Activated CD8-positive, alpha-beta memory T cell treated with anti-CD3 and anti-CD28 coated beads for 48 hours (primary cell): ENCODE measurements at places on chromosomes 16 and 17.

- DNase-seq = no peak
Measured at GRCh38 chr17:29650396-29650795, 27.7 kb upstream of the CORO6 start.

DNA sequence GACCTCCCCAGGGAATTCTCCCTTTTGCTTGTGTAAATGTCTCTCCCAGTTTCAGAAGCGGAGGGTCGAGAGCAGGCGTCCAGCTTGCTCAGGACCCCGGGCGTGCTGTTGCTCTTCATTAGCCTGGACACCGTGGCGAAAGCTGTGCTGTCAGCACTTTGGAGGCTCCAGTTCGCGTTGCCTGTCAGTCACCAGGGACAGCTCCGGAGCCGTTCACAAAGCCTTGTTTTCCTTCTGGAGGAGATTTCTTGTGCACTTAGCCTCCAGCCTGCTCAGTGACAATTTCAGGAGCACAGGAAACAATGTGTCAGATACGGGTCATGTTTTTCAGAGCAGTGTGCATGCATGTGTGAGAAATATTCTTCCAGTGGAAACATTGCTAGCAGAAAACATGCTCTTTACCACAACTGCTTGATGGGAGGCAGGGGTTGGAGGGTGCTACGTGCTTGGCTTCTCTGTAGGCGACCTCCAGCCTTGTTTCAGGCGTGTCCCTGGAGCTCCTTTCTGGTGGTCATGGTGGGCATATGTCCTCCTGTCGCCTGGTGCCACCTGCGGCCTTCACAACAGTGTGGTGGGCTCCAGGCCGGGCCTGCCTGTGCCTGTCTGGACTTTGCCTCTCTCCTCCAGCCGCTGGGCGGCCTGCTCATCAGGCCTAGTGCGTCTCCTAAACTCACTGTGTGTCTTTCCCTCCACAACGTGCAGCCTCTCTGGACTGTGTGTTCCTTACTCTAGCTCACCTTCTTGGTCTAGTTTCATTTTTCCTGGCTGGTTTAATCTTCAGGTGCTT lies 29.0 kb downstream of the ZNF750 start:
- DNase-seq = no peak

DNA sequence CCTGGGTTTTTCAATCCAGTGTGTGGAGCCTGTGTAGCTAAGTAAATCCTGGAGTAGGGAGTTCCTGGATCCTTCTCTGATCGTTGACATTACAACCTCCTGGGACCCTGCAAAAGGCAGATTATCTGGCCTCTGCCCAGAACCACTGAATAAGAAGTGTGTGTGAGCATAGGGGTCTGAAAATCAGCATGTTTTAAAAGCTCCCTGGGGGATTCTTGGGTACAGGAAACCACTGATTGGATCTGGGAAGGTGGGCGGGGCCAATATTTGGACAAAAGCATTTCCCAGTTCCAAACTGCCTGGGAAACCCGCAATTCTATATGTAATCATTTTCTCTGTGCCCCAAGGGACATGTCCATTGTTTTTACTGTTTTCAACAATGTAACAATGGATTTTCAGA lies 27.2 kb upstream of the BEAN1 start:
- DNase-seq = no peak

DNA sequence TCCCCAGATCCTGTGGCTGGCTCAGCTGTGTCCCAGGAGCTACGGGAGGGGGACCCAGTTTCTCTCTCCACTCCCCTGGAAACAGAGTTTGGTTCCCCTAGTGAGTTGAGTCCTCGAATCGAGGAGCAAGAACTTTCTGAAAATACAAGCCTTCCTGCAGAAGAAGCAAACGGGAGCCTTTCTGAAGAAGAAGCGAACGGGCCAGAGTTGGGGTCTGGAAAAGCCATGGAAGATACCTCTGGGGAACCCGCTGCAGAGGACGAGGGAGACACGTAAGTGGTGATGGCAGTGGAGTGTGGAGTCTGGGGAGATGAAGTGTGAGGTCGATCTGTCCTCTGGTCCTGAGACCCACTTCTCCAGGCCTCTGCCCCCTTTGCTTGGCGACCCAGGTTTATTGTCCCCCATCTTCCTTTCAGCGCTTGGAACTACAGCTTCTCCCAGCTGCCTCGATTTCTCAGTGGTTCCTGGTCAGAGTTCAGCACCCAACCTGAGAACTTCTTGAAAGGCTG lies 585 bp downstream of the WRAP53 start:
- no peak for DNase-seq

GRCh38 chr17:60510031-60510430 lies 16.0 kb downstream of the APPBP2 start:
- no peak for DNase-seq

DNA sequence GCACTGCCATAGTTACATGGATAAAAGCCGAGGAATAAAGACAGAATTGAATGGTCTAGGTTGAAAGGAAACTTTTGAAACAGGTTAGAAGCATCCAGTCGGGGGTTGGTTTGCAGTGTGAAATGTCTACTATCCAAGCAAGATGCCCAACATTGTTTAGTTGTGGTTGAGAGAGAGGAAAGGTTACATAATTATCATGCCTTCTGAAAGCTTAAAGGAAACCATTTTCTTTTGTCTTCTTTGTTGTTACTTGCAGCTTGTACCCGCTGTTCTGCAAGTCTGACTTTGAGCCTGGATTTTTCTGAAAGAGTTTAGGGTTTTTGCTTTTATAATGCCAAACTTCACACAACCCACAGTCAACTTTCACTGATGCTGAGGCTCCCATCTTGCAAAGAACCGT lies 167.9 kb downstream of the AXIN2 start:
- no peak for DNase-seq

DNA sequence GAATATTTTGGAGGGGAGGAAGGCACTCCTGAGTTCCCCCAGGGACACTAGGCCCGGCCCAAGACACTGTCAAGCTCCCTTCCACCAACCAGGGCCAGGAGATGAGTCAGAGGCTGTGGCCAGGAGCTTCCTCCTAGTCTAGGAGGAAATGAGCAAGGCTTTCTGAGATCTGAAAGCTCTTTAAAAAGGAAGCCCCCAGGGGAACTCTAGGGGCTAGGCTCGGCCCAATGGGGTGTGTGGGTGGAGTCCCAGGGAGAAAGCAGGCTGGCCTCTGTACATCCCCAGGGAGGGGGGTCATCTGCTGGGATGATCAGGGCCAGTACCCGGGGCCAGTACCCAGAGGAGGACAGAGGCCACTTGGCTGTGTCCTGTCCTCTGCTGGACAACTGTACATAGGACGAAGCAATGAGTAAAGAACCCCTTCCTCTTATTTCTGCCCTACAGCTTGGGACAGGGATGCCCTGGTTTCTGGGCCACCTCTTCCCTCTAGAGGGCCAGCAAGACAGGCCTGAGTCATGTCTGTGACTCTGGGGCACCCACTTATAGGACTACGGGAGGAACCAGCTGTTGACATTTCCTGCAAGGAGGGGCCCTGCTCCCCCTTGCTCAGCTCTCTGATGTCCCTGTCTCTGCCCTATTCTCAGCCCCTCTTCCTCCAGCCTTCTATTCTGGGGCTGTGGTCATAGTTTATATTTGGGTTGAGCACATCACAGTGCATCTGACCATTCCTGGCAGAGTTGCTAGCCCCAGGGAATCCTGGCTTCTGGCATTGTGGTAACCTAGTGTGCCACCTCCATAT lies 2.7 kb downstream of the FHOD1 start:
- DNase-seq = peak; percentile 44

DNA sequence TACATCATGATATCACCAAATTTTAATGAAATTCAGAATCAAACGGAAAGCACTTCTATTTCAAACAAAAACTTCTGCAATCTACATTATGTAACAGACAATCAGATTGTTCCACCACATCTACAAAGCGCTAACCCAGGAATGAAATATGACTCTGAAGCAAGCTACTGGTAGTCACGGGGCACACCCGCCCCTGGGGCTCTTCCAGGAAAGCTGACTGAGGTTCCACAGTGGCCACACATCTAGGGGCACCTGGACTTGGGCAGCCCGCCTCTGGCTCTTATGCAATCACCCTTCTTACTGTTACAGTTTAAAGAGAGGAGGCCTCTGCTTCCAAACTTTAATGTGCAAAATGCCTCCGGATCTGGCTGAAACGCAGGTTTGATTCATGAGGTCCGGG lies 27.5 kb downstream of the ZCCHC14 start:
- DNase-seq = no peak

DNA sequence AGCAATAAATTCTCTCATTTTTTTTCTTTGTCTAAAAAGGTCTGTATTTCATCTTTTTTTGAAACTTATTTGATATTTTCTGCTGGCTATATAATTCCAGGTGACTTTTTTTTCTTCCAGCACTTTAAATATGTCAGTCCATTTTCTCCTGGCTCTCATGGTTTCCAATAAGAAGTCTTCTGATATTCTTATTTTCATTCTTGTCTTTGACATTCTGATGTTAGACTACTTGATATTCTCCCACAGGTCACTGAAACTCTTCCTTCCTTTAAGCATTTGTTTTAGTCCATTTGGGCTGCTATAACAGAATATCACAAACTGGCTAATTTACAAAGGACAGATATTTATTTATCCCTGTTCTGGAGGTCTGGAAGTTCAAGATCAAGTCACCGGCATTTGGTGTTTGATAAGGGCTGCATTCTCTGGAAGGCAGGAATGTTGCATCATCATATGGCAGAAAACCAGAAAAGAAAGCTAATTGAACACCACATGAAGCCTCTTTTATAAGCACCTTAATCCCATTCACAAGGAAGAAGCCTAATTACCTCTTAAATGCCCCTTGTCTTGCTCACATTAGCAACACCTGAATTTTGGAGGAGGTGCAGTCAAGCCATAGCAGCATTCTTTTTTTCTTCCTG lies 242.1 kb upstream of the TNRC6C start:
- DNase-seq = no peak

DNA sequence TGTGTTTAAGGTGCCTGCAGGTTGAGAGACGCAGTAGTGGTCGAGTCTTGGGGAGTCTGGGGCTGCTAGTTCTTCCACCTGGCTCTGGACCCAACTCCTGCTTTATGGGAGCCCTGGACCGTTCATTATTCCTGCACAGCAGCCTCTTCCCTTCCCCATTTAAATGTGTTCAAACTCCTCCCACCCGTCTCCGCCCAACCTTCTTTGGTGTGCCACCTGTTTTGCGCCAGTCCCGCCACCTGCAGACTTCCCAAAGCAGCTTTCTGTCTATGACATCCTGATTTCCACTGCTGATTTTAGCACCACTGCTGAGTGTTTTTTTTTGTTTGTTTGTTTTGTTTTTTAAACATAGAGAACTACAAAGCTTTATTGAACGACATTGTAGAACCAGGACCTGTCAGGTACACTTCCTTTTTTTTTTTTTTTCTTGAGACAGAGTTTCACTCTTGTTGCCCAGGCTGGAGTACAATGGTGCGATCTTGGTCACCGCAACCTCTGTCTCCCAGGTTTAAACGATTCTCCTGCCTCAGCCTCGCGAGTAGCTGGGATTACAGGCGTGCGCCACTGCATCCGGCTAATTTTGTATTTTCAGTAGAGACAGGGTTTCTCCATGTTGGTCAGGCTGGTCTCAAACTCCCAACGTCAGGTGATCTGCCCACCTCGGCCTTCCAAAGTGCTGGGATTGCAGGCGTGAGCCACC lies 12.8 kb downstream of the ADORA2B start:
- no peak for DNase-seq

DNA sequence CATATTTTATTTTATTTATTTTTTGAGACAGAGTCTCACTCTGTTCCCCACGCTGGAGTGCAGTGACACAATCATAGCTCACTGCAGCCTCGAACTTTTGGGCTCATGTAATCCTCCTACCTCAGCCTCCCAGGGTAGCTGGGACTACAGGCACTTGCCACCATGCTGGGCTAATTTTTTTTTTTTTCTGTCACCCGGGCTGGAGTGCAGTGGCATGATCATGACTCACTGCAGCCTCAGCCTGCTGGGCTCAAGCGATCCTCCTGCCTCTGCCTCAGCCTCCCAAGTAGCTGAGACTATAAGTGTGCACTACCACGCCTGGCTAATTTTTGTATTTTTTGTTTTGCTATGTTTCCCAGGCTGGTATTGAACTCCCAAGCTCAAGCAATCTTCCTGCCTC lies 17.1 kb downstream of the UNC45B start:
- DNase-seq = no peak

GRCh38 chr16:84047626-84048025 lies 5.0 kb upstream of the SLC38A8 start:
- DNase-seq = no peak

DNA sequence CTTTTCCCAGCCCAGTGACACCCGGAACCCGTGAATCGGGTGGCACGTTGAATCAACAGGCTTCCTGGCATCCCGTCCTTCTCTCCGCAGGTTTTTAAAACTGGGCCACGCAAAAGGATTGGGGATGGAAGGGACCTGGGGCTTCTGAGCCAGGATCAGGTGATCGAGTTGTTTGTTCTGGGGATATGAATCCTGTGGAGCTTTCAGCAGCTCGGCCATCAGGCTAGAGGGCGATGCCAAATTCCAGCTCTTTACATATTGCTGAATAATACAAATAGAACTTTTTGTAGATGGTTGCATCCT lies 473 bp downstream of the SUPT6H start:
- no peak for DNase-seq

GRCh38 chr17:75878174-75878998 lies at the start of gene TRIM47:
Gene TRIM47, minus strand, starts transcription at chr17:75878581. Its CDS starts 33 bp downstream, at chr17:75878548.
- no peak for DNase-seq

GRCh38 chr17:78126895-78127238 lies 1.7 kb downstream of the TMC6 start:
- no peak for DNase-seq

- DNase-seq = no peak
Measured at GRCh38 chr17:38747463-38748148, 530 bp downstream of the PCGF2 start.

GRCh38 chr16:80065541-80065940 lies 465.0 kb upstream of the MAF start:
- DNase-seq = no peak

DNA sequence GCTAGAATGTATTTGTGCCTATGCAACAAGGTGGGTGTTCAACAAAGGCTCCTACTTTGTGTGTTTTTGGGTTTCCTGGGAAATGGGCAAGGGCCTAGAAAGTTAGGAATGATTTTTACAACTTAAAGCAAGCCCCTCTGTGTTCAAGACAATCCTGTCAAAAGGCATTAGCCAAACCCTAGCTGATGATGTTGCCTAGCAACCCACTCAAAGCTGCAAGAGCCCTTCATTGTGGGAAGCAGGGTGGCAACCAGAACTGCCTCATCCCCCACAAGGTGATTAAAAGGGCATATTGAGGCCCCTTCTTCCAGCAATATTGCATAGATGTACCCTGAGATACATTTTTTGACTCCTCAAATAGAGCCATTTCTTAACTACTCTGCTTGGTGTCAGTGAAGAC lies 16.0 kb upstream of the RASL10B start:
- DNase-seq = no peak

DNA sequence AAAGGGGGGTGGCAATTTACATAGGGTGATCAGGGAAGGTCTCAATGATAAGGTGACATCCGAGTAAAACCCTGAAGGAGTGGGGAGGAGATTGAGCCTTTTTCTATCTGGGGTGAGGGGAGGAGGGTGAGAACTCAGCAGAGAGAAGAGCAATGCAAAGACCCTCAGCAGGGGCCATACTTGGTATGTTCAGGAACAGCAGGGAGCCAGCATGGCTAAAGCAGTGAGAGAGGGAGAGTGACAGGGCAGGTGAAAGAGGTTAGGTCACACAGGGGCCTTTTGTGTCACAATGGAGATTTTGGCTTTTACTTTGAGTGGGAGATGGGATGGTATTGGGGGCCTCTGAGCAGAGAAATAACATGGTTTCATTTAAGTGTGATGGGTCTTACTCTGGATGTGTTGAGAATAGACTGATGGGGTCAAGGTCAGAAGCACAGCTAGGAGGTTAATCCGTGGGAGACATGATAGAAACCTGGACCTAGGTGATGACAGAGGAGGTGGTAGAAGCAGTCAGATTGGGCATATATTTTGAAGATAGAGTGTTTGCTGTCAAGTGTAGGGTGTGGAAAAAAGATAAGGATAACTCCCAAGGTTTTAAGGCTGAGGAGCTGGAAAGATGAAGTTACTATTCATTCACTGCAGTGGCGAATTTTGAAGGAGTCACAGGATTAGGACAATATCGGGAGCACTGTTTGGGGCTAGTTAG lies 6.2 kb downstream of the SP2 start:
- no peak for DNase-seq
